Dermis blood vessel endothelial cell (primary cell): ENCODE measurements at places on chromosomes 5 and 9. TPM values are rescaled to one million over a fixed set of nuclear protein-coding genes. Genes with fewer than 3 reads are reported as not detected.
A peak's percentile ranks its signal among the peaks of the same experiment; 100 is the strongest.

AP3S1 gene
- 63.6 and 78.6 TPM in 2 replicates for total RNA-seq

CCDC192 gene
- not detected in 2 replicates for total RNA-seq

PTGR1 gene
- total RNA-seq, result 23.3 and 27.6 TPM in 2 replicates

TRIP13 gene
- 11.1 and 39.6 TPM in 2 replicates for total RNA-seq

SLC34A1 gene
- total RNA-seq, result not detected in 2 replicates

PRDM9 gene
- not detected in 2 replicates for total RNA-seq

LCN2 gene
- 0.14 TPM in 1 of 2 replicates, not detected in the other for total RNA-seq

FNIP1 gene
- 30.2 and 37.3 TPM in 2 replicates for total RNA-seq

OR13J1 gene
- not detected in 2 replicates for total RNA-seq

SLC46A2 gene
- total RNA-seq, result not detected in 2 replicates

TAS2R1 gene
- total RNA-seq, result not detected in 2 replicates

ROR2 gene
- total RNA-seq, result under 0.01 TPM in 1 of 2 replicates, not detected in the other

PCDHB9 gene
- total RNA-seq, result 0.14 and 0.17 TPM in 2 replicates

PDZD2 gene
- 2.6 and 6.6 TPM in 2 replicates for total RNA-seq

PDE6A gene
- 0.05 TPM in 1 of 2 replicates, not detected in the other for total RNA-seq

TPM2 gene
- 10.2 and 19.6 TPM in 2 replicates for total RNA-seq

SPATA31A3 gene
- total RNA-seq, result not detected in 2 replicates

WHRN gene
- 0.09 and 0.17 TPM in 2 replicates for total RNA-seq

- no peak for DNase-seq
Measured at GRCh38 chr9:77498891-77499290, 149.2 kb downstream of the GNA14 start.

GRCh38 chr9:97507428-97507984 lies 6.0 kb downstream of the TMOD1 start:
- DNase-seq, result no peak

GRCh38 chr5:175895686-175896102 lies 24.3 kb downstream of the CPLX2 start:
- DNase-seq, result peak; percentile 61

- no peak for DNase-seq
Measured at GRCh38 chr5:126030698-126031097, 392.5 kb upstream of the GRAMD2B start.

GRCh38 chr5:123673107-123673506 lies 161.1 kb downstream of the CSNK1G3 start:
- DNase-seq, result no peak

DNA sequence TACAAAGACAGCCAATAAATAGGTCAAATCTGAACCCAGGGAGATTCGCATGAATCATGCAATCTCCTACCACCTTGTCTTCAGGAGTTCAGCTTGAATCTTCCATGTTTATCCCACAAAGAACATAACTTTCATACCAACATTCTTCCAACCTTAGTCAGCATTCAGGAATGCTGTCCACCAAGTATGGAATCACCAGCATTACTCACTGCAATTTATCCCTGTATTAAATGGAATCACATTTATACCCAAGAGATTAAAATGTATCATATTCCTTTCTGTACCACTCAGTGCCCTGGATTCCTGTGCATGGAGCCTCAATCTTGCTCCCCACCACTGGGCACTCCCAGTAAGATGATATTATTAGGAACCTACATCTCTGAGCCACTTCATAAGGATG lies 162.6 kb downstream of the GLIS3 start:
- peak; percentile 92 for DNase-seq

DNA sequence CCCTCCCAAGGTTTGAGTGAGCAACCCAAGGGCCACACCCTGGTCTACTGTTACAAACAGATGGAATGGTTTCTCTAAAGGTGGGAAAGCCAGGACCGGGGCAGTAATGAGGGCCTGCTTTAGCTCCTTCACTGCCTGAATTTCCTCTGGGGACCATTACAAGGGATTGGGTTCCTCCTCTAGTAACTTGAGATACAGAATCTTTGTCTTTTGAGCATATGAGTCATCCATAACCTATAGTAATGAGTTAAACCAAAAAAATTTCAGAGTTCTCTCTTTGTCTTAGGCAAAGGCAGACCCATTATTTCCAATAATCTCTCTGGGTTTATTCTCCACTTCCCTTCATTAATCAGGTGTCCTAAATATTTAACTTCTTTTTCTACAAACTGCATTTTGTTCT lies 618.8 kb downstream of the HINT1 start:
- no peak for DNase-seq

DNA sequence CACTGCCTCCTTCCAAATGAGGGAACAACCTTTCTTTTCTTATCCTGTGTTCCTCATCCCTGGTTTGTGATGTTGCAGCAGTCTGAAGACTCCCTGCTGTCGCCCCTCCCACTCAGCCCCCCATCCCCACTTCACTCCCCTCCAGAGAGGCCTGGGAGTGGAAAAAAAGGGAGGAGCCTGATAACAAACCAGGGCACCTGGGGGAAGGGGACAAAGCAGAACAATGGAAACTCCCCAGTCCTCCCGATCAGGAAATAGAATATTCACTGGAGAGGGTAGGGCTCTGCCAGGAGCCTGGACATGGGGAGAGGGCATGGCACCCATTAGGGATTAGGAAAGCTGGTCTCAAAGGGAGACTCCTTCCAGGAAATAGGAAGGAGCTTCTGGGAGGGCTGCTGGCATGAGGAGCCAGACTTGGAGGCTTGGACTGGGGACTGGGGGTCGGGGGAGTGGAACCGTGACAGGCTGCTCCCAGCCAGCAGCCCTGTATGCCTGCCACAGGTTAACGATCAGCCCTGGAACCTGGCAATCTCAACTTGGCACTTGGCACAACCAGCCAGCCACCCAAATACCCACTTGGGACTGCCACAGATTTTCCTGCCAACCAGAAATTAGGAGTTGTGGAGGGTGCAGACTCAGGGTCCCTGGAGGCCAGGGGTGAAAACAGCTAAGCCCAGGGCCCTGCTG lies 20.0 kb downstream of the PCDH1 start:
- DNase-seq, result peak; percentile 45

GRCh38 chr5:22835686-22836085 lies 17.5 kb downstream of the CDH12 start:
- no peak for DNase-seq

DNA sequence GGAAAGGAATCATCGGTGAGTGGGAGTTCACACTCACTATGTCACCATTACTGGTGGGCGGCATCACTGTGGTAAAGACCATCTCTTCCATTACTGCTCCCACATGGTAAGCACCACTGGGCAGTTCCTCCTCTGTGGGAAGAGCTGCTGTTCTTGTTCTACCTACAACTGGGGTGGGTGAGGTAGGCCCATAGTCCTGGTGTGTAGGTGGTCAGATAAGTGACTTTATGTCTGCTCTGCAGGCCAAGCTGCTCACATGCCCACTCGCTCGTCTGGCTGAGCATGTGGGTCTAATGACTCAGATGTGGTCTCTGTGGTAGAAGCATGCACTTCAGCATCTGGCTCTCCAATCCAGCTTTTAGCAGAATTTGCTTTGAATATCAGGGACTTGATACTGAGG lies 82.9 kb downstream of the TMEM215 start:
- DNase-seq, result no peak

GRCh38 chr9:123457583-123457982 lies 101.6 kb downstream of the CRB2 start:
- no peak for DNase-seq

DNA sequence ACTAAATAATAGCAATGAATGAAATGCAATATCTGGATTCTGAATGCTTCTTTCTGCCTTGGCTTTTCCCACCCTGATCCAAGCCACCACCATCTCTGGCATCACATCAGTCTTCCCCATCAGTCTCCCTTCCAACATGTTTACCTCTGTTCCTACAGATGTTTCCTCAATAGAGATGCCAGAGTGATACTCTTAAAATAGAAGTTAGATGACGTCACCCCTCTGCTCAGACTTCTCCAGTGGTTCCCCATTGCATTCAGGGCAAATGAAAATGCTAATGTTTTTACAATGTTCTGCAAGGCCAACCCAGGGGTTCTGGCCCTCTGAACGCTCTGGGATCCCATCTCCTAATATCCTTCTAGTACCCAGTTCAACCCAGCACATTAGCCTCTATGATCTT lies 305.8 kb downstream of the TRIM32 start:
- no peak for DNase-seq

- no peak for DNase-seq
Measured at GRCh38 chr5:180652771-180653170, 3.4 kb upstream of the FLT4 start.

DNA sequence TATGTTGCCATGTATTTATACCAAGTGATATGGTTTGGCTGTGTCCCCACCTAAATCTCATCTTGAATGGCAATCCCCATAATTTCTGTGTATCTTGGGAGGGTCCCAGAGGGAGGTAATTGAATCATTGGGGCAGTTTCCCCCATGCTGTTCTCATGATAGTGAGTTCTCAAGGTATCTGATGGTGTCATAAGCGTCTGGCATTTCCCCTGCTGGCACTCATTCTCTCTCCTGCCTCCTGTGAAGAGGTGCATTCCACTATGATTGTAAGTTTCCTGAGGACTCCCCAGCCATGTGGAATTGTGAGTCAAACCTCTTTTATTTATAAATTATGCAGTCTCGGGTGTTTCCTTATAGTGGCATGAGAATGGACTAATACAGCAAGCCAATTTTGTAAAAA lies 140.8 kb upstream of the ADAMTSL1 start:
- DNase-seq, result peak; percentile 90

- DNase-seq, result no peak
Measured at GRCh38 chr9:129242191-129242941, 64.3 kb upstream of the IER5L start.

- DNase-seq, result no peak
Measured at GRCh38 chr5:38607930-38608564, 51.6 kb upstream of the LIFR start.

- no peak for DNase-seq
Measured at GRCh38 chr9:85927076-85927475, 13.9 kb upstream of the NAA35 start.

DNA sequence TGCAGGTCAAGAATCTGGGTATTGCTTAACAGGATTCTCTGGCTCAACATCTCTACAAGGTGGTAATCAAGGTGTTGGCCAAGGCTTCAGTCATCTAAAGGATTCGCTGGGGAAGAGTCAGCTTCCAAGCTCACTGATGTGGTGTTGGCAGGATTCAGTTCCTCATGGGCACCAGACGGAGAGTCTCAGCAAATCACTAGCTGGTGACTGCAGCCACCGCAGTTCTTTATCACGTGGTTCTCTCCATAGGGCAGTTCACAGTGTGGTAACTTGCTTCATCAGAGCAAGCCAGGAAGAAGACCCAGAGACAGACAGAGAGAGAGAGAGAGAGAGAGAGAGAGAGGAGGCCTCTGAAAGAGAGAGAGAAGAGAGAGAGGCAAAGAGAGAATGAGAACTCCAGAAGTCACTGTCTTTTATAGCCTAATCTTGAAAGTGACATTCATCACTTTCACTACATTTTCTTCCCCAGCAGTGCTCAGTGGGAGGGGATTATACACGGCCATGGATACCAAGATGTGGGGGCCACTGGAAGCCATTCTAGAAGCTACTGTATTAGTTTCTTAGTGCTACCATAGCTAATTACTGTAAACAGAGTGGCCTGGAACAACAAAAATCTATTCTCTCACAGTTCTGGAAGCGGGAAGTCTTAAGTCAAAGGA lies 109.2 kb upstream of the SMIM23 start:
- DNase-seq, result no peak

- DNase-seq, result no peak
Measured at GRCh38 chr9:130810609-130811136, 24.4 kb upstream of the ABL1 start.

GRCh38 chr5:116989995-116990394 lies 415.4 kb upstream of the SEMA6A start:
- DNase-seq, result no peak

DNA sequence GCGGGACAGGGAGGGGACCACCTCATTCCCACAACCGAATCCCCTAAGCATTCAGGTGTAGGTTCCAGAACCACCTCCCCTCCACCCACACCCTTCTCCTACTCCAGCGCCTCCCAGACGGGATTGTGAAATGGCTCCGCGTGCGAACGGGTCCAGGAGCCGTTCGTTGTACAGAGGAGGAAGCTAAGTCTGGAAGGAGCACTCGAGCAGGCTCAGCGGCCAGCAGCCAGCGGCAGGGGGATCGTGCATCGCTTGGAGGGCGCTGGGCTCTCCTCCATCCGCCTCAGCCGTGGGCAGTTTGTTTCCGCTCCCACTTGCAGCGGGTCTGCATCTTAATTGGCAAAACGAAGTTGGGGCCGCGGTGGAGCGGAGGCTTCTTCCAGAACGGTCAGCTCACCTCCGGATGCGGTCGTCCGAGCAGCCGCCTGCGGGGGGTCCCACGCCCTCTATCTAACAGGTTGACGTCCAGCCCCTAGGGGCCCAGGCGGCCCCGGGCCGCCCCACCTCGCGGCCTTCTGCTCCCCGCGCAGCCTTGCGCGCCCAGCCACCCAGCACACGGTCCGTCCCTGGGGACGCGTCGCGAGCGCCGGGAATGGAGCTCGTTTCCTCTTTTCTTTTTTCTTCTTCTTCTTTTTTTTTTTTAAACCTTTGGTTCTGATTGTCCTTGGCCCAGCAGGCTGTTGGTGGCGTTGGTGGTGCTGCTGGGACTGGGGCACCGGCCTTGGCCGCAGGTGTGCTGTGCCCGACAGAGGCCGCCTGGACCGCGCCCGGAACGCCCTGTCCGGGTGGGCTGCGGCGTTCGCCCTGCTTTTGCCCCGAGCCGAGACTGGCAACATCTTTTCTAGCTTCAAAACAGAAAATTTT lies 3.9 kb upstream of the BARX1 start:
- DNase-seq, result peak; percentile 24

- DNase-seq, result no peak
Measured at GRCh38 chr9:74499111-74499601, 2.0 kb downstream of the RORB start.

DNA sequence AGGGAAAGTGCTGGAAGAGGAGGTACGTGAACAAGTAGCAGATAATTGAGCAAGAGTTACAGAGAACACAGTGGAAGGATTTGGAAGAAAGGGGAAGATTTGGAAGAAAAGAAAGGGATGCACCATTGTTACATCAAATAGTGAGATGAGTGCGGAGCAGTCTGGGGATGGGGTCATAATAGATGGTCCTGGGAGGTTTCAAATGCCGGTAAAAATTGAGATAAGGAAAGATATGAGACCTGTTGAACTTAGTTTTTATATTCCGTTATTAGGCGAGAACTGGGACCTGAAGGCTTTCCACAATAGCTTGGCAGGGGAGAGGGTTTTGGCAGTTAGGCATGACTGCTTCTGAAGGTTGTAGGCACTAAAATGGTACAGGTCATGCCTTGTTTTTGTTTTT lies 20.9 kb downstream of the ATP6V0E1 start:
- DNase-seq, result no peak

DNA sequence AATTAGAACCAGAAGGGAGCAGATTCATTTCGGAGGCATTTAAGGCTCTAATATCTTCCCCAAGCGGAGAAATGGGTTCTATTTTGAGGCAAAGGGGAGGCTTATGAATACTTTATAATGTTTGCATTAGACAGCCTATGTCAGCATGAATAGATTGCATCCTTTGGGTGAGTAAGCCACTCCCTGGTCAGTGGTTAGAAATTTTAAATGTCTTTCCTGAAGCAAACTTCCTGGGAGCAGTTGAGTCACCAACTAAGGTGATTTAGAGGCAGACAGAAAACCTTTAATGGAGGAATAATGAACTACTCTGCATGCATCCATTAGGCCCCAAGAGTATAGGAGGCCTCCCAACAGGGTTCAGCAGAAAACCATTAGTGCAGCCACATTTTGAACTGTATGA lies 204.9 kb downstream of the ELAVL2 start:
- no peak for DNase-seq

GRCh38 chr9:14424289-14424688 lies 110.3 kb upstream of the NFIB start:
- no peak for DNase-seq
